ENCODE measurements at places on chromosomes 16 and 17.

DNA sequence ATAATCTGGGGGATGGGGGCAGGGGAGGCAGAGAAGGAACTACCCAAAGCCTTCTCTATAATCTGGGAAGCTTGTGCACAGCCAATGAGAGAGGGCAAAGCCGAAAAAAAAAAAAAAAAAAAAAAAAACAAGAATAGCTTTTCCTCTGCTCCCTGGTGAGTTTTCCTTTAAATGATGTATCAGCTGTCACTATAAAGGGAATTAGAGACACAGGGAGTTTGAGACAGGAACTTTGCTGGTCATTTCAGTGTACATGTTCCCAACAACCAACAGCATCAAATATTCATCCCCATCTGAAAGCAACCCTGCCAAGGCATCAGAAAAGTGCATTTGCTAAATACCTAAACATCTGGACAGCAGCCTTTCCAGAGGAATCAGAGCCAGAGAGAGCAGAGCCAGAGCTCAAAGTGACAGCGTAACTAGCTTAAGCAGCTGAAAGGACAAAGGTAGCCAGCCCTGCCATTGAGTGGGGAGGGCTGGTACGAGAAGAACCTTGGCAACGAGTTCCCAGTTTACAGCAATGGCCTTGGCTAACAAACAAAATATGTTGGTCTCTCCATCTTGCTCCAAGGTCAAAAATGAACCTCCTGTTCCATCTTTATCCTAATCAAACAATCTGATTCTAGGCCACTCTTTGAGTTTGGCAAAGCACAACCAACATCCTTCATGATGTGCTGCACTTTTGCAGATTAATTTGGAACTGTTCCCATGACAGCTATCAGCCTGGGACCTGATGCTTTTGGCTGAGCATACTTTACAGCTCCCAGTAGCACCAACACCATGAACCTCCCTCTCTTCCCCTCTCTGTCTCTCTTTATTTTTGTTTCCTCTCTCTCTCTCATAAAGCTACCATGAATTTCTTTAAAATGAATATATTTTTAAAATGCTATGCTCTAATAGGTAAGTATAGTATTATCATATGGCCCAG is 143.7 kb upstream of the GNAO1 start:
- no peak for DNase-seq

DNA sequence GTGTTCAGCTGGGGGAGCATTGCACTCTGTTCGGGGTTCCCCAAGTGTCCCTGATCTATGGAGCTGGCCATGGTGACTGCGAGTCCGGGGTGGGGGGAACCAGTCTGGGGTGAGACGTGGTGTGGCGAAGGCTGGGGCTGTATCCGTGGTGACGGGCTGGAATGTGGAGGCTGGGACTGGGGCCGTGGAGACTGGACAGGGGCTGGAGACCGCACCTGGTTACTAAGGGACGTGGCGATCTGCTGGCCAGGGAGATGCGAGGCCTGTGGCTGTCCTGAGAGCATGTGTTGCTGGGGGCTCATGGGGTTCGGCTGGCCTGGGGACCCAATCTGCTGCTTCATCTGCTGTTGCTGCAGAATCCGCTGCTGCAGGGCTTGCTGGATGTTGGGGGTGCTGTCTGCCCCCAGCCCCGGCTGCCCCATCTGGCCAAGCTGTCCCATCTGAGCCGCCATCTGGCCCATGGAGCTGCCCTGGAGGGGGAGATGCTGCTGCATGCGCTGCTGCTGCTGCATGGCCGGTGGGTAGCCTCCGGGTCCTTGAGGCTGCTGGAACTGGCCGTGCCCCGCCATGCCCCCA is 10.6 kb upstream of the TRAP1 start:
- no peak for DNase-seq

DNA sequence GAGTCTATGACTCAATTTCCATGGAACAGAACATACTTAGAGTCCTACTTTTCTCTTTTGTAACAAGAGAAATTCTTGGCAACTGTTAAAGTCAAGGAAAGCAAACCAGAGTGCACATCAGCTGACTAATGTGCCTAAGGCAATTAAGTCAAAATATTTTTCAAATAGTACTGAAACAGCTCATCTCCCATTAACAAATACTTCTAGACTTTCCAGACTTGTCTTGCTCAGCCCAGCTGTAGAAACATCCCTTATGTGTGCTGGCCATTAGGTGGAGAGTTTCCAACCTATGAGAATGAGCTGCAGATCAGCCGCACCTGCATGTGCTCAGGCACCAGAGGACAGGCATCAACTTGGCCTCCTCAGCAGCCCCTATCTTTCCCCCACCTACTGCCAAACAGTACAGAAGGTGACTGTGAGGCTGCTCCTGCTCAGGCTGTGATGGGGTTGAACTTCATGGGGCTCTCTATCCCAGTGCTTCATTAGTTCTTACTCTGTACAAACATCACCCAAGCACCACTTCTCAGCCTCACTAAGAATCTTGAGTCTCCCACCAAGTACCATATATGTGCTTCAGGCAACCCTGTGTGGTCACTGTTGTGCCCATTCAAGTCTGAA is 32.2 kb downstream of the TEX2 start:
- no peak for DNase-seq

GRCh38 chr16:74990832-74991231 is 5.9 kb upstream of the WDR59 start:
- DNase-seq, result no peak

DNA sequence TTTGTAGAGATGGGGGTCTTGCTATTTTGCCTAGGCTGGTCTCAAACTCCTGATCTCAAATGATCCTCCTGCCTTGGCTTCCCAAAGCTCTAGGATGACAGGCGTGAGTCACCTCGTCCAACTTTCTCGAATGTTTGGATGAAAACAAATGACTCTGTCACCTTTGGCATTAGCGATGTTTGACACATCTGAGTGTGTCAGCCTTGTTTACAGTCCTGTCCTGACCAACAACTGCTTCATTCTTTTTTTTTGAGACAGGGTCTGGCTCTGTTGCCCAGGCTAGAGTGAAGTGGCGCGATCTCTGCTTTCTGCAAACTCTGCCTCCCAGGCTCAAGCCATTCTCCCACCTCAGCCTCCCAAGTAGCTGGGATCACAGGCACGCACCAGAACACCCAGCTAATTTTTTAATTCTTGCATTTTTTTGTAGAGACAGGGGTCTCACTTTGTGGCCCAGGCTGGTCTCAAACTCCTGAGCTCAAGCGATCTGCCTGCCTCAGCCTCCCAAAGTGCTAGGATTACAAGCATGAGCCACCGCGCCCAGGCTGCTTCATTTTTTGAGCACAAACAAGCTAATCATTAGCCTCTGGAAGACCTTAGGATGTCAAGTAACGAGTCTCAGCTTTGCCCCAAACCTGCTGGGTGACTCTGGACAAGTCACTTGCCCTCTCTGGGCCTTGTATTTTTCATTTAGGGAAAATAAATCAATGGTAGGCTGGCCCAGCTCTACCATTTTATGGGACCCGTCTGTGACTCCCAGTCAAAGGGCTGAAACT is 7.4 kb downstream of the MYH11 start:
- no peak for DNase-seq

- DNase-seq, result no peak
Measured at GRCh38 chr17:7017827-7018200, 5.0 kb upstream of the BCL6B start.

DNA sequence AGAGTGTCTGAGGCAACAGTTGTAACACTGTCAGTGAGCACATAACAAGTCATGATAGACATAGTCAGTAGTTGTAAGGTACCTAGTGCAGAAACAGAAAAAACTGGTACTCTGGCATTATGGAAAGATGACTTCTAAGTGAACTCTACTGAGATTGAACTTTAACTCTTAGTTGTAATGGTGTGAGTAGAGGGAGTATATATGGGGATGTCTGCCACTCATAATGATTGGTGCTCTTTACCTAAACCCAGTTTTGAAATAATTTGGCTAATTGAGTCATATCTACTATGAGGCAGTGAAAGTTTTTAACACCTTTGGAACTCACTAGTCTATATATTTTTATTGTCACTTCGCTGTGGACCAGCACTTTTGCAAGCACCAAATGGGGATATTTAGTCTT is 6.6 kb downstream of the NLK start:
- no peak for DNase-seq

GRCh38 chr17:59332749-59333377 is 1.4 kb downstream of the YPEL2 start:
- no peak for DNase-seq

DNA sequence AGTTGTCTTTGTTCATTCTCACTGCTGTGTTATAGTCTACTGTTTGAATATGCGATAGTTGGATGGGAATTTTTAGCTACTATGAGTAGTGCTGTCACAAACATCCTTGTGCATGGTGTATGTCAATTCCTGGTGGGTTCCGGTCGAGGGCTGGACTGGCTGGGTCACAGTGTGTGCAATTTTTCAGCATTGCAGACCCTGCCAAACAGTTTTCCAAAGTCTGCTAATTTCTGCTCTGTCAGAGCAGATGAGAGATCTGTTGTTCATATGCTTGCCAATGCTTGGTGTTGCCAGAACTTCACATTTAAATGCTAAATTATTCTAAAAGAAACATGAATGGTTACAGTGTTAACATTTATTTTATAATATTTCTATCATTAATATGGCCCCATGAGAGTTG is 3.6 kb upstream of the C16orf96 start:
- DNase-seq, result no peak

GRCh38 chr17:17303847-17304490 is 796 bp downstream of the NT5M start:
- DNase-seq, result no peak

- DNase-seq, result no peak
Measured at GRCh38 chr17:2054262-2054511, 716 bp upstream of the HIC1 start.

DNA sequence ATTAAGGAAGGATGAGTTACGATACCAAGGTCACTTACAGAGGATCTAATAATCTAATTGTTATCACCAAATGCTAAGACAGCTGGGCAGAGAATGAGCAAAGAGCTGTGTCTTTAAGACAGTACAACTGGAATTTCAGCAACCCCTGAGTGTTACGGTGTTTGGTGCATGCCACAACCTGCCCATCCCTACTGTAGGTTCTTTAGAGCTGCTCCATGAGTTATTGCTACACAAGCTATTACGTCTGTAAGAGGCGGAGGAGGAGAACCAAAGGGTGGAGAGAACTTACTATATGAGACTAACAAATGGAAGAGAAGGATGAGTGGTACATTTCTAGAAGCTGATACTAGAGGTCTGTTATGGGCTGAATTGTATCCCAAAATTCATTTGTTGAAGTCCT is 14.2 kb upstream of the C17orf78 start:
- DNase-seq, result no peak

- DNase-seq, result no peak
Measured at GRCh38 chr17:40915721-40916256, 21.7 kb downstream of the KRT23 start.

GRCh38 chr17:49951362-49952082 is 17.5 kb upstream of the DLX4 start:
- DNase-seq, result no peak

DNA sequence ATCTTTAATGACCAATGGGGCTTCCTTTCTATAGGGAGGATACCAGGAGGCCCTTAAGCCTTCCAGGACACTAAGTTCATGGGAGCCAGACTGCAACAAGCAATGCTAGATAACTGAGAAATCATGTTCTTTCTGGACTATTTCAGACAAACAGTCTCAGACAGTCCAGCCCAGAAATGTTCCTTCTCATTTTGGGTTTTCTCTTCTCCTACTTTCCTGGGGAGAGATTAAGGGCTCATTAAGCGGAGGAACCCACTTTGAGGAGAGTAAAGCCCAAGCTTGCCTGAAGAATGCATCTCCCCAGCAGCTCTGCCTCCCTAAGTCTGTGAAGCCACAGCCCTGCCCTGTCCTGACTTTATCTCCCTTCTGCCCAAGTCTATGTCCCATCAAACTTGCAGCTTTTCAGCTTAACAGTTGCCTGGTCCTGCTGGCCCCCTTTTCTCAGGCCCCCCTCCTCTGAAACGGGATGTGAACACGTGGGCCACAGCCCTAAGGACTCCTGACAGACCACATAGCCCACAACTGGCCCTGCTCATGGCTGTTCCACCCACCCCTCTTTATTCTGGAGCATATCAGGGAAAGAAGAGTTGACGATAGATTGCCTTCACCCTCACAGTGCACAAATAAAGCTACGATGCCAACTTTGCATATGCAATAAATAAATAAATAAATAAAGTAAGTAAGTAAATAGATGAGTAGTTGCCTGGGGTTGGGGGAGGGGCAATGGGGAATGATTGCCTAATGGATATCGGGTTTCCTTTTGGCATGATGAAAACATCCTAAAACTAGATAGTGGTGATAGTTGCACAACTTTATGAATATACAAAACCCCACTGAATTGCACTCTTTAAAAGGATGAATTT is 111.0 kb downstream of the N4BP1 start:
- no peak for DNase-seq

DNA sequence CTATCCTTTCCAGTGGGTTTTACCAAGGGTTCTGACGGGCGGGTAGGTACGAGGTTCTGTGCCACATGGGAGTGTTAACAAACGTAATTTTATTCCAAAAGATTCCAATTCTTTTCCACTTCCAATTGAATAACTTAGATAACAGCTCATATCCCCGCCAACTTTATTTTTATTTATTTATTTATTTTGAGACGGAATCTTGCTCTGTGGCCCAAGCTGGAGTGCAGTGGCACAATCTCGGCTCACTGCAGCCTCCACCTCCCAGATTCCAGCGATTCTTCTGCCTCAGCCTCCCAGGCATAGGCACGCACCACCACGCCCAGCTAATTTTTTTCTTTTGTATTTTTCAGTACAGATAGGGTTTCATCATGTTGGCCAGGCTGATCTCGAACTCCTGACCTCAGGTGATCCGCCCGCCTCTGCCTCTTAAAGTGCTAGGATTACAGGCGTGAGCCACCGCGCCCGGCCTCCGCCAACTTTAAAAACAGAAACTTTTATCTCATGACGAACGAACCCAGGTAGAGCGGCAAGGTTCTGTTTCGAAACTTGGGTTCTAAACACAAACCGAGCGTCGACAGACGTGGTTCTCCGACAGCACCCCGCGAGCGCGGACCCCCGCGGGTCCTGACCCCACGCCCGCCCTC is 613 bp downstream of the ECI1 start:
- no peak for DNase-seq

- DNase-seq, result no peak
Measured at GRCh38 chr17:61294286-61294685, 105.4 kb upstream of the TBX2 start.

DNA sequence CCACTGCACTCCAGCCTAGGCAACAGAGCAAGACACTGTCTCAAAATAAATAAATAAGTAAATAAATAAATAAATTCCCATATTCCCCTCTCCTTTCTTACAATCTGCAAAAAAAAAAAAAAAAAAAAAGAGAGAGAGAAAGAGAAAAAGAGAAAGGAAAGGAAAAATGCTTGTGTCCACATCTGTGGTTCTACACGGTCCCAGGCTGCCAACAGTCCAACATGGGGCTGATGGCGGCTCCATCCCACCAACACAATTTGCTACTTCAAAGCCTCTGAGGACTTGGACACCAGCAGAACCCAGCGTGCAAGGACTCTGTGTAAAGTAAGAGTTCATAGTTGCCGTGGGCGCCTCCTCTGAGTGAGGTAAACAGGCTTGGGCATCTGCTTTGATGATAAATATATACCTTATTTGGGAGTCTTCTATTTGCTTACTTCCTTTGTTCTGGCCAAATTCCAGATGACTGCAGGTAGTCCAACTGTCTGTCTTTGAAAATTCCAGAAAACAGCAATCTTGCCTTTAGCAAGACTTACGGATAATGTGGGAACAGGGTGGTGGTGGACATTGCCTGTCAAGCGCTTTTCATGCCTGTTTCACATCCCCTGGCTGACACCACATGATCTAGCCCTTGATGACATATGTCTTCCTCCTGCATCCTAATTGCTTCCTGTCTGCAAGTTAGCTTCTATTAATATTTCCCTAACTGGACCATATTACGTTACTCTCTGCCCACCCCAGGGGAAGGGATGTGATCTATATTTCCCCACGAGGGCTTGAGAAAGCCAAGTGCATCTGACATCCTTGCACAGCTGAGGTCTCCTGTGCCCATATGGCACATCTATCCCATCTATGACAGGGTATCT is 10.1 kb downstream of the LITAF start:
- no peak for DNase-seq
